Left kidney (tissue), 8 donors: ENCODE measurements at places on chromosomes 6 and 20. TPM values are rescaled to one million over a fixed set of nuclear protein-coding genes. Genes with fewer than 3 reads are reported as not detected.
A peak's percentile ranks its signal among the peaks of the same experiment; 100 is the strongest.

- no peak for DNase-seq
These were observed 19.4 kb downstream of the GPX6 start for GRCh38 chr6:28496099-28496779.

KCNK16 gene
- polyA plus RNA-seq = not detected

DNA sequence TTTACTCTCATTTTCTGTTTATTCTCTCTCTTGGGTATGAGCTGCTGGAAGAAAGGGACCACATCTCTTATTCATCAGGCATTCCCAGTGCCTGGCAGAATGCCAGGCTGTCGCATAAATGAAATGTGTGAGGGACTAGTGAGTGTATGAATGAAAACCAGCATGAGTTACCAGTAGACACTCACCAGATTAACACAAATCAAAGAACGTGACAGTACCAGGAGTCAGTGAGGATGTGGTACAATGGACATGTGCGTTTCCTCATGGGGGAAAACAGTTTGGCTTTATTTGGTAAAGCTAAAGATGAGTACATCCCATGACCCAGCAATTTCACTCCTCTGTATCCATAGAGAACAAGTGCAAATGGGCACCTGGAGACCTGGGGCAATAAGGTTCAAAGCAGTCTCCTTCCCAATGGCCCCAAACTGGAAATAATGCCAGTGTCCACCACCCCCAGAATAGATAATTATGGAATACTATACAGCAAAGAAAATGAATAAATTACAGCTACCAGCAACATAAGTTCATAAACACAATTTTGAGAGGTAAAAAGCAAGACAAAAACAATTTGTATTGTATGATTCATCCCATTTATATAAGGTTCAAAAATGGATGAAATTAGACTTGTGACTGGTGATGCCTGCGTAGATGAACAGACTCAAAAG, 93.3 kb downstream of the CDH22 start:
- DNase-seq = no peak

DNA sequence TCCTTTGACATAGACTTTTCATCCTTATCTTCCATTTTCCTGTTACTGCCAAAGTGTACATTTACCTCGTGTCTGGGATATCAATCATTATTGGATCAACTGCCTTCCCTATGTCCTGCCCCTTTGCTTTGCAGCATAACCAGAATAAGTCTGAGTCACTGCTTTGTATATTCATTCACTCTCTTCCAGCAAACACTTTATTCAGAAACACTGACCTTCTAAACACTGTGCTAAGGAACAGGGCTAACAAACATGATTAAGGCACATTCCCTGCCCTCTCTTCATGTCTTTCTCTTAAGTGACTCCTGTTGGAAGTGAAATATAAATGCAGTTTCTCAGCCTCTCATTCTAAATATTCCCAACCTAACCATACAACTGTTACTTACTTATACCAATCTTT, 66.9 kb downstream of the COL19A1 start:
- no peak for DNase-seq

DNA sequence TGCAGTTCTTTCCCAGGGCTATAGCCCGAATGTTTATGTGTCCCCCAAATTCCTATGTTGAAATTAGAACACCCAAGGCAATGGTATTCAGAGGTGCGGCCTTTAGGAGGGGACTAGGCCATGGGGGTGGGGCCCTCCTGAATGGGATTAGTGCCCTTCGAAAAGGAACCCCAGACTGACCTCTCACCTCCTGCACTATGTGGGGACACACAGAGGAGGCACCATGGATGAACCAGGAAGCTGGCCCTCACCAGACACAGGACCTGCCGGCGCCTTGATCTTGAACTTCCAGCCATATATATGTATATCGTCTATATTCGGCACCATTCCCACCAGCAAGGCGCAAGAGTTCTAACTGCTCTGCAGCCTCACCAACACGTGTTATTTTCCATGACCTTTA, 101.5 kb upstream of the BHLHE23 start:
- no peak for DNase-seq

- no peak for DNase-seq
These were observed 114.4 kb upstream of the CCN2 start for GRCh38 chr6:132065556-132065955.

GRCh38 chr6:78700991-78701390, 166.4 kb upstream of the IRAK1BP1 start:
- DNase-seq = no peak

GRCh38 chr6:6943421-6943820, 164.3 kb upstream of the RREB1 start:
- DNase-seq = no peak

GRCh38 chr6:159463119-159463829, 229.8 kb downstream of the SOD2 start:
- DNase-seq = no peak

FOXA2 gene
- polyA plus RNA-seq = not detected

DNA sequence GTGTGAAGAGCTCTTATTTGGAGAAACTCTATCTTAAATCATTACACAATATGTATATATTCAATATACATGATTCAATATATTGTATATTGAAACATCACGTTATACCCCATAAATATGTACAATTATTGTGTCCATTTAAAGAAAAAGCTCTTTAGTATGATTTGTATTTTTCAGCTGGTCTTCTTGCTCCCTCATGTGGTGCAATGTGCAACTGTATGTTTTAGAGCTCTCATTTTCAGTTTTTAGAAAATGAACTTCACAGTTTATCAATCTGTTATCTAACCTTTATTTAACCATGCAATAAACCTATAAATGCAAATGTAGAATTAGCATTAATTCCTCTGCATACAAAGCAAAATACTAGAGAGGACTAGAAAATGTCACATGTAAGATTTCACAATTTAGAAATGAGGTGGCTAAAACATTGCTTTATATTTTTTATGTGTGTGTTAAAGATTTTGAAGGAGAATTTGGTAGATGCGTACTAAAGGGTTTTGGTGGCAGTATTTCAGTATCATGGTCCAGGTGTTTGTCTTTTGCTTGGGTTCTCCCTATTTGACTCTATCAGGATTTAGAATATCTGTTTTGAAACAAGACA, 167.1 kb downstream of the PHF3 start:
- DNase-seq = no peak

DNA sequence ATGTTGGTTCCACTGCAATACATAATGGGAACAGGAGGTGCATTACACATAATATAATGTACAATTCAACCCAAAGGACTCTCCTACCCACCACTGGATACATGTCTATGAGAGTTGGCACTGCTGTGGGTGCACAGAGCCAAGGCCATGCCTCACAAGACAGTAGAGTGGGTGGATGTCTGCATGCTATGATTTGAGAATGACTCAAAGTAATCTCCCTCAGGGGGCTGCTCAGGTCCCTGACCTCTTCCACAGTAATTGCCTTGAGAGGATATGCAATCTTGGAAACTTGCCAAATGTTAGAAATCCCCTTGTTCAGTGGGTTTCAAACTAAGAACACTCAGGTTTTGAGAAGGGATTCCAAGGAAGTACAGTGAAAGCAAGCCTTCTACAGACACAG, 79.0 kb downstream of the ANKEF1 start:
- no peak for DNase-seq

DNA sequence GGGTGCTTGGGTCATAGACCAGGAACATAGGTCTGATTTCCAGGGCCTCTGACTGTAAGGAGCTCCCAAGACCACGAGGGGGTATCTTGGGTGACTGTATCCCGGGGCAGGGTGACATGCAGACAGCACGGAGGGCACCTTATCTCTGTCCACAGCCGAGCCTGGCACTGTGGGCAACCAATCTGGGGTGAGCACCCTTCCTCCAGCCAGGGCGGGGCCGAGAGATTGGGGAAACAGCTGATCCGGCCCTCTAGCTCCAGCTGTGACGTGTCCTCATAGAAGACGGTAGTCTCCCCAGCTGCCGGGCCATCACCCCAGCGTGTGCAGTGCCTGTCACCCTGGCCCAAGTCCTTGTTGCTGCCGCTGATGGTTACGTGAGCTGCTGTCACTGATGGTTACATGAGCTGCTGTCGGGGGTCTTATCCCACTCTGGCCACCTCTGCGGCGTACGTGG, 139.6 kb upstream of the RNF24 start:
- DNase-seq = no peak

TUBB2A gene
- 45.8 TPM for polyA plus RNA-seq

DNA sequence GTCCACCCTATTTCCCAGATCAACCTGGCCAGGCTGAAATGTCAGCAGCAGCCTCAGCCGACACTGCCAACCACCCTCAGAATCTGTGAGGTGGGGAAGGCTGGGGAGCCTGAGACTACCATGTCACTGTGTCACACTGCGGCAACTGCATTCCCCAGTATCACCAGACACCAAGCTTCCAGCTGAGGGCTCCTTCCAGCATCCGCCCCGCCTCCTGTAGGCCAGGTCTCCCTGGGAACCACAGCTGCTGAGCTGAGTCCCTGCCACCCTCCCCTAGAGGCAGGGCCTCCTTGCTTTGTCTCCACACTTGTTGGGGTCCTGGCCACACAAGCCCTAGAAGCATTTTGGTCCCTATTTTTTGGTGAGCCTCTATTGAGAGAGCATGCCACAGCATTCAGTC, 115.7 kb downstream of the UNC5CL start:
- no peak for DNase-seq

METTL24 gene
- 14.7 TPM for polyA plus RNA-seq

PNPLA1 gene
- polyA plus RNA-seq = 2.5 TPM

GRCh38 chr20:17210983-17211382, 15.9 kb upstream of the PCSK2 start:
- no peak for DNase-seq

EYS gene
- polyA plus RNA-seq = 0.96 TPM

- no peak for DNase-seq
These were observed 96.2 kb downstream of the THBS2 start for GRCh38 chr6:169157197-169158148.

POPDC3 gene
- polyA plus RNA-seq = 0.27 TPM

DNA sequence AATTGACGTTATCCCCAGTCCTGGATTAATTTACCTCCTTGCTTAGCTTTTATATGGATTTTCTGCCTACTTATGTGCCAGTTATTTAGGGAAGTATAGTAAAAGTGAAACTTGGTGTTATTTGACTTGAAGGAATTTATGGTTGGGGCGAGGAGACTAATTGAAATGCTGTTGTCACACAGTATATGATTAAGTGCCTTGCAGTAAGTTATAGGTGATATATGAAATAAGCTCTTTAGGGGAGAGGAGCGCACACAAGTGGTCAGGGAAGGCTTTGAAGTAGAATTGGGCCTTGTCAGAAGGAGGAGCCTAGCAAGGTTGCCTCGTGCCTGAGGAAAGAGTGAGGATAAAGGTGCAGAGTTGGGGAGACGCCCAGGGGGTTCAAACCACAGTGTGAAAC, 20.5 kb downstream of the NCOA7 start:
- DNase-seq = no peak

- DNase-seq = peak; percentile 56
These were observed 27.1 kb downstream of the CD83 start for GRCh38 chr6:14144678-14145113.

CRYBG1 gene
- 32.4 TPM for polyA plus RNA-seq

TP53TG5 gene
- 2.0 TPM for polyA plus RNA-seq

DNA sequence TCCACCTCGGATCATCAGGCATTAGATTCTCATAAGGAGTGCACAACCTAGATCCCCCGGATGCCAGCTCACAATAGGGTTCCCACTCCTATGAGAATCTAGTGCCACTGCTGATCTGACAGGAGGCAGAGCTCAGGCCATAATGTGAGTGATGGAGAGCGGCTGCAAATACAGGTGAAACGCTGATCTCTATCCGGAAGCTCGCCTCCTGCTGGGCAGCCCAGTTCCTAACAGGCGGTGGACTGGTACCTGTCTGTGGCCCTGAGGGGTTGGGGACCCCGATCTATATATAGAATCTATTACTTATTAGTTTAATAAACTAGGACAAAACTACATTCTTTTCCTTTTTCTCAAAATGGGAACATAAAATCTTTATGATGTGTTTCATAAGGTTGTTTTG, 741.9 kb downstream of the RFPL4B start:
- no peak for DNase-seq

PLG gene
- polyA plus RNA-seq = 8.7 TPM

DNA sequence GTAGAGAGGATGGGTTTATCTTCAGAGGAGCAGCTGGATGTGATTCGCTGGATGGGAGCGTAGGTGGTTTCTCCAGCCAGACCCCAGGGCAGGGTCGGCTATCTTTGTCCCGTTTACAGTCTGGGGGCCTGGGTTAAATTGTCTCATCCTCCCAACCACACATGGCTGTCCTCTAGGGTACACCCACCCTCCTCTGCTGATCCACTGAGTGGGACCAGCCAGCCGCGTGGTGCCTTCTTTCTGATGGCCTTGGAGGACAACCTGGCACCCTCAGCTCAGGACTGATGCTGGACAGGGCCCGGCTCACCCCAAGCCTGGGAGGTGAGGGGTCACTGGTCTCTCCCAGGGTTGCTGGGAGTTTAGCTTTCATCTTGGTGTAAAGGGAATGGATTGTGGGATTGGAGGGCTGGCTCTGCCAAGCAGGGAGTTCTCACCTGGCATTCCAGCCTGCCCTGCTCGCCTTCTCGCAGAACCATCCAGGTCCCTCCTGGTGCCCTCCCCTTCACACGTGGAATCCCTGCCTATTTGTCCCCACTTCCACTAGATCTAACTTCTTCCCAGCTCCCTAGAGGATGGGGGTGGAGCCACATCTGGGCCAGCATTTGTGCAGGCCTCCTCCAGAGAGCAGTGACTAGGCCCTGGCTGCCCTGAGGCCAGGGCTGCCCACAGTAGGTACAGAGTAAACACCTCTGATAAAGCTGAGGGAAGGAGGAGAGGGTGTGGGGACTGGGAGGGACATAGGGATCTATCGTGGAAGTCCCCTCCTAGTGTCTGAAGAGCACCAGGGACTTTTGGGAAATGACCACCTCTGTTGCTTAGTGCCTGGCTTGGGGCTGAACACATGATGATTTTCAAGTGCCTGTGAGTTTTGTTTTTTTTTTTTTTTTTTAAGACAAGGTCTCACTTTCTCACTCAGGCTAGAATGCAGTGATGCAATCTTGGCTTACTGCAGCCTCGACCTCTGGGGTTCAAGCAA, 1.6 kb downstream of the ITPR3 start:
- DNase-seq = no peak

ELOVL4 gene
- polyA plus RNA-seq = 4.0 TPM

JARID2 gene
- 28.4 TPM for polyA plus RNA-seq

WFDC2 gene
- 164 TPM for polyA plus RNA-seq

ID4 gene
- polyA plus RNA-seq = 136 TPM

SLC22A2 gene
- 14.3 TPM for polyA plus RNA-seq

GRCh38 chr6:45658400-45658799, 280.7 kb upstream of the SUPT3H start:
- no peak for DNase-seq

PRDM13 gene
- polyA plus RNA-seq = not detected

DNA sequence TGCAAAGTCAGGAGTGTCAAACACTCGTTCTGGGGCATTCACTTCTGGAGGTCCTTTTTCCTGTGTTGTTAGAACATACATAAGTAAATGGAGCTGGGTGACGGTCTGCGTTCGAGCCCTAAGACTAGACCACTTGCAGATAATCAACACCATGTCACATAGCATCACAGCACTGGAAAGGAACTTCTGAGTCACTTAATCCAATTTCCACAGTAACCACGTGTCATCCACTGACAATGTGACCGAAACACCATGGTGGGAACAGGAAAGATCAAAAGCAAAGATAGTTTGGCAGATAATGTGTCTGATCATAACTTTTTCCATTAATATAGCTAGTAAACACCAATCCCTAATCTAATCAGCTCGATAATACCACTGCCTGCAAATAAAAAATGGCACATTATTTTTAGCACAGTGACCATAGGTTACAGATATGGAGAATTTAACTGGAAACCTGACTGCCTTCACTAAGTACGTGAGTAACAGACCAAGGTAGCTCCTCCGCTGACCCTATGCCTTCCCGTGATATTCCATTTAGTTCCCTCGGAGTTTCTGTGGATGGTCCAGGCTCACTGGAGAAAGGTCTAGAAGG, 34.8 kb downstream of the WRNIP1 start:
- DNase-seq = no peak
